ENCODE measurements at places on chromosomes 2 and 18.

- no peak for DNase-seq
Observed at GRCh38 chr2:105772362-105772761, 27.6 kb downstream of the NCK2 start.

DNA sequence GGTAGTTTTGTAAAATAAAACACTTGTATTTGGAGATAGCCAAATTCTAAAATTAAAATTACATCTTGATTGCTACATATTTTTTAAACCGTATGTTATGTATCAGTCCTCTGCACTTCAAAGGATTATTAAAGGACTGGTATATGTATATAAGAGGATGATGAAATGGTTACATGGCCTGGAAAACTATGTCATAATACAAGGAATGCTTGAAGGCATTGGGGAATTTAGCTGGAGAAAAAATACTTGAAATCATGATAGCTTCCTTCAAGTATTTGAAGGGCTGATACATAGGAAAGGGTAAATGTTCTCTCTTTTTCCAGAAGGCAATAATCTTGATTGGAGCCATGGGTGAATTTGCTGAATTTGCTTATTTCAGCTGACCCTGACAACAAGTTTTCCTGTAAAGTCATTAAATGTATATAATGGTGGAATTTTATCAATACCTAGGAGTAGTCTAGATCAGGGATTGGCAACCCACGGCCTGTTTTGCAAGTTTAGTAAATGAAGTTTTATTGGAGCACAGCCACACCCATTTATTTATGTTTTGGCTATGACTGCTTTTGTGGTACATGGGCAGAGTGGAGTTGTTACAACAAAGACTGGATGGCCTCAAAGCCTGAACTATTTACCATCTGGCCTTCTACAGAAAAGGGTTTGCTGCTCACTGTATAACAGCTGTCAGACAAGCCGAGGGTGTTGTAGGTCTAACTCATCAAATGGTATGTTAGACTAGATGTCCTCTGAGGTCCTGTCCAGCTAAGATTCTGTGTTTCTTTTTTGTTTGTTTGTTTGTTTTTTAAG lies 34.4 kb downstream of the ACYP2 start:
- DNase-seq = no peak

DNA sequence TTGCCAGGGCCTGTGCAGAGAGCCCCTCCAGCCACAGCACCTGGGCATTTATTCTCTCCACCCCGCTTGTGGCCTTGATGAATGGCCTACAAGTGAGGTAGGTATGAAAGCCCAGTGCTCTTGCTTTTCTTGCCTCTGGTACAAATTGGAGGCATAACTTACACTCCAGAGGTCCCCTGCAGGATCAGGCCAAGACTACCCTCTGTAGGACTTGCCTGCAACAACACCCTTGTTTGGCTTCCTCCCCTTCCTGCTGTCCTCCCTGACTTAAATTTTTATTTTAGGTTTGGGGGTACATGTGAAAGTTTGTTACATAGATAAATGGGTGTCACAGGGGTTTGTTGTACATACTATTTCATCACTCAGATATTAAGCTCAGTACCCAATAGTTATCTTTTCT lies 95.7 kb downstream of the CDC42EP3 start:
- no peak for DNase-seq

GRCh38 chr2:28442328-28442727 lies 49.7 kb downstream of the FOSL2 start:
- DNase-seq = no peak

DNA sequence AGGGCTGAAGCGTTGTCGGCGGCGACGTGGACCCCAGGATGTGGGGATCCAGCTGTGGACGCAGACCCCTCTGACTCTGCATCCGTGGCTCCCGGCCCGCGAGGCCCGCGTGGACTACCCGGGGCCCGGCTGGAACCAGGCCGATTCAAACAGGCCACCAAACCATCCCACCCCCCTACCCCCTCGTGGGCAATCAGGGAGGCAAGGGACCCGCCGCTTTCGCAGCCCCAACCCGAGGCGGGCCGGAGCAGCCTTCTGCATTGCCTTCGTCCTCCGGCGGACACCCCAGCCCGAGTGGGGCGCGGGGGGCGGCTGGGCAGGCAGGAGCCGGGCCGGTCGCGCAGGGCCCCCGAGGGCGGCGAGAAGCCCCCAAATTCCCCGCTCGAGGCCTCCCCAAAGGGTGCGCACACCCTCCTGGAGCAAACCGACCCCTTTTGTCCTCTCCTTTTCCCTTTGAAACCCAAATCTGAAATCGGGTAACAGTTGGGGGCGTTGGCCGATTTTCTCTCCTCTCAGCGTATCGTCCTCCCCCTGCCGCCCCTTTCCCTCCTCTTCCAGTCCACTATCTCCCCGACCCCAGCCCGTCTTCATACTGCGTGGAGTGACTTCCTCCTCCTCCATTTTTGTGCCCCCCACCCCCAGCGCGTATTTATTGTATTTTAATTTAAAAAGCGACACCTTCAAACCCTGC lies 7.4 kb downstream of the SP9 start:
- DNase-seq = no peak

DNA sequence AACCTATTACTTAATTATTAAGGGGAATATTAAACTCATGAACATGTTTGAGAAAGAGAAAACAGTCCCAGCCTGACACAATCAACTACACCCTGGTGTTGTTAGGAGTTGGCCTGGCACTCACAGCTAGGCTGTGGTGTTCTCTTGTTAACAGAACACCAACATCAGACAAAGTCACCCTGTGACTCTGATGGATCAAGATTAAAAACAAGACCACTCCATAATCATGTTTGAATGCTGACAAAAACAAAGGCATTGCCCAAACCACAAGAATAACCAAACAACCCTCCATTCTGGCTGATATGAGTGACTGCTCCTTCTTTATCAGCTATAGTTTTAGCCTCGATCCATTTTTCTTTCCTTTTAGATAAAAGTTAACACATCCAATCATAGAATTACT lies 3.0 kb downstream of the BOLL start:
- DNase-seq = no peak

GRCh38 chr2:172285010-172285621 lies 142.3 kb upstream of the ITGA6 start:
- DNase-seq = peak; percentile 88

GRCh38 chr2:96916156-96916630 lies 46.3 kb upstream of the SEMA4C start:
- no peak for DNase-seq

GRCh38 chr2:234548695-234549420 lies 52.0 kb upstream of the ARL4C start:
- no peak for DNase-seq

DNA sequence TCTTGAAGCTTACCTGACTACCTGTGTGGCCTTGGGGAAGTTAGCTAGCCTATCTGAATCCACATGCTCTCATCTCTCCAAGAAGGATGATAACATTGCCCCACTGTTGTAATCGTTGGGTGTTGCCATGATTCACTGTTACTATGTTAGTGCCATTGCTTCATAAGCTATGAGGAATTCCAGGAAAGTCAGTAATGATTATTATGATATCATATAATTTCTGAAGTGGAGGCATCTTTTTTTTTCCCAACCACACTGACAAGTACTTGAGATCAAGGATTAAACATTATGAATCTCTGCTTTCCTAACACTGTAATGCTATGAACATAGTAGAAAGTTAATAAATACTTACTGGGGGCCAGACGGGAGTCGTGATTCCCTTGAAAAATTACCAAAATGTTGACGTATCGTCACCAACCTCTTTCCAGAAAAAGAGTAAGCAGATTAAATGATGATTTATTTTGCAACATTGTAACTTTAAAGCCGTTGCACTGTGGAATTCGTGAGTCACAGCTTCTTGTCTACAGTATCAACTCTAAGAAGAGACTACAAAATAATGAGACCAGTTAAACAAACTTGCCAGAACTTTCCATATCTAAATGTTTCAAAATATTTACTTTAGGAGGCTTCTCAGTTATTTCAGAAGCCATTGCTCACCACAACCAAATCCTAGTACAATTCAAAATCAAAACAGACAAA lies 459.9 kb downstream of the PIK3C3 start:
- DNase-seq = peak; percentile 15

DNA sequence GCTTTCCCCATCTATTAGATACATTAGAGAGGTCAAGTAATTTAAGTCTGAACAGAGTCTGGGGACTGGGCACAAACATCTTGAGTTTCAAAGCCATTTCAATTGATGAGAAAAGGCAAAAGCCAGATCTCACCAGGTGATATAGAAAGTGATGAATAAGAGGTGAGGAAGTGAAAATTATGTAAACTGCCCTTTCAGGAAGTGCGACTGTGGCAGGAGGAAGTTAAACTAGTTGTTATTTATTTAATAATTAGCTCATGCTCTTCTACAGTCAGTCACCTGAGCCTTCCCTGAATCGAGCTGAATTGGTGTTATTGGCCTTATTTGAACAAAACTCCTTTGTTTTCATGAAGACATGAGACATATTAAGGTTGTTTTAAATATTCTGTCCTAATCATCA lies 115.1 kb downstream of the CDH20 start:
- no peak for DNase-seq

DNA sequence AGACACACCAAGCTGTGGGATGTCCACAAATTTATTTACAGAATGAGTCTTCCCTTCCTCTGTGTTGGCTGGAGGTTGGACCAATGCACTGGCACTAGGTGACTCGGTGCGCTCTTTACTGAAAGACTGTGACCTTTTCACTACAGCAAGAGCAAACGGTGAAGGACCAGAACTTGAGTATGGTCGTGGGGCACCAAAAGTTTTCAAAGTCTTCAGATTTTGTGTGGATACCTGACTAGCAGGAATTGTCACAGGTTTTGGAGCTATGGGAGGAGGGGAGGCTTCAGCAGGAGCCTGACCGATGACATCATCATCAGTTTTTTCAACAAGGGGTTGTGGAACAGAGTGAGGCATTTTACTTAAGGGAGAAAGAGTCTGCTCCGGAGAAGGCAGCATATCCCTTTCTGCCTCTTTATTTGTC lies 73.0 kb upstream of the GRB14 start:
- no peak for DNase-seq

DNA sequence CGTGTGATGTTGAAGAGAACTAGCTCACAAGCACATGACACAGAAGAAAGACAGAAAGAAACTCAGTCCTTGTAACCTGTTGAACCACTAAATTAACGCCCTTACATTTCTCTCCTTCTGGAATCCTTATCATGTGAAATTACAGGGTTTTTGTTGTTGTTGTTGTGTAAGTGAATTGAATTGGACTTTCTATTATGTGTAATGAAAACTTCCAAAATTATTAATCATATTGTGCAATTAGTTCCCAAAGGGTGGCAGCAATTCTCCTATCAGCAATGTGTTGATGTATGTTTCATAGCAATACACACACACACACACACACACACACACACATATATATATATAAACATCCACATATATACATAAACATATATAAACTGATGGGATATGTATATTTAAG lies 402.2 kb upstream of the TCF4 start:
- DNase-seq = no peak

GRCh38 chr2:28683100-28683706 lies 68.4 kb upstream of the PPP1CB start:
- DNase-seq = peak; percentile 56

DNA sequence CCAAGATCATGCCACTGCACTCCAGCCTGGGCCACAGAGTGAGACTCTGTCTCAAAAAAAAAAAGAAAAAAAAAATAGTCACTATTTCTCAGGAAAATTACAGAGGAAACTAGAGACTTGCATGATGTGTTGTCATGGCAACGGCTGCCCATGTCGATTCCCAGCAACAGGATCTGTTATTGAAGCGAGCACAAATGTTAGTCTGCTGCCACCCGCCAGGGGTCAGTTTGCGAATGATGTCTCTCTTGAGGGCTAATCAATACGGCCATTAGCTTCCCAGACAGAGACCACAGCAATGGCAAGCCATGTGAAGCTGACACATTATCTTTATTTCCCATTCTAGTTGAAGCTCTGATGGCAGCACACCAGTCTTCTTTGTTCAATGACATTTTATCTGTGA lies 32.4 kb upstream of the ACYP2 start:
- no peak for DNase-seq

GRCh38 chr18:32301361-32301760 lies 111.5 kb downstream of the MEP1B start:
- DNase-seq = no peak

DNA sequence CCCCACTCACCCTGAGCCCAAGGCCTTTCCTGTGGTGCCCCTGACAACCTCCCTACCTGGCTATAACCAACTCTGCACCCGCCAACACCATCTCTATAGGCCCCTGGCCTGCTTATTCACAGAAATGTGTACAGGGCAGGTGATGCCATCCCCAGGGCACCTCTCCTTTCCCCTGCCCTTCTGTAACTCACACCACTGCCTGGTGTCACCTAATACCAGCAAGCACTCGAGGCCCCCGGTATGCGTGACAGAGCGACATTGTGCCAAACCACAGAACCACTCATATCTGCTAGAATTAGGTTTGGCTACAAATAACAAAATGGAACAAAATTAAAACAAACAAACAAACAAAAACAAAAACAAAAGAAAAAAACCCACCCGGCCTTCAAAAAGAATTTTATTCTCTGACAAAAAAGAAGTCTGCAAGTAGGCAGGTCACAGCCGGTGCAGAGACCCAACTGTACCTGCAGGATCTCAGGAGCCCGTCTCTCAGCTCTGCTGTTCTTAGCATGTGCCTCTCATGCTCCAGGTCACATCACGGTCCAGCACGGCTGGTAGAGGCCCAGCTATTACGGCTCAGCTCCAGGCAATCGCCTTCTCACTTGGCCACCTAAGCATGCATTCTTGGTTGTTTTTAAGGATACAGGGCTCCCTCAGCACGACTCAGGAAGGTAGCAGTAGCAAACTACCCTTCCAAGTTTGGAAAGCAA lies 51.4 kb downstream of the FAM178B start:
- DNase-seq = no peak

DNA sequence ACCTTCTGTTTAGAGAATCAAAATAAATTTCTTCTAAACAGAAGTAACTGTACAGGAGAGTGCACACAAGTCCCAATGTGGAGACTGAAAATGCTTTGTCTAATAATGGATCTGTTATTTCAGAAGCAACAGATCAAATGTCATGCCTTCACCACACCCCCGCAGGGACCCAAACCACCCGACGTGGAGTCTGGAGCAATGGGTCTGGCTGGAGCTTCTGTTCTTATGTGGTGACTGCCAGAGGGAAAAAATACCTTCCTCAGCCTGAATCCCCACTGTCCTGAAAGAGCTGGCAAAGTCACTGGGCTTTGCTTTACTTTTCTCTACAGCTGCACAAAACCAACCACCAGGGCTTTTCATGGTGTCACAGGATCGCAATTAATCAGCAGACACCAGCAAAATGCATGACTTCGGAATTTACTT lies 119.0 kb upstream of the ZFP36L2 start:
- no peak for DNase-seq

GRCh38 chr2:8515864-8516533 lies 165.9 kb upstream of the ID2 start:
- DNase-seq = no peak

- DNase-seq = no peak
Observed at GRCh38 chr18:32618546-32618945, 147.9 kb upstream of the GAREM1 start.

DNA sequence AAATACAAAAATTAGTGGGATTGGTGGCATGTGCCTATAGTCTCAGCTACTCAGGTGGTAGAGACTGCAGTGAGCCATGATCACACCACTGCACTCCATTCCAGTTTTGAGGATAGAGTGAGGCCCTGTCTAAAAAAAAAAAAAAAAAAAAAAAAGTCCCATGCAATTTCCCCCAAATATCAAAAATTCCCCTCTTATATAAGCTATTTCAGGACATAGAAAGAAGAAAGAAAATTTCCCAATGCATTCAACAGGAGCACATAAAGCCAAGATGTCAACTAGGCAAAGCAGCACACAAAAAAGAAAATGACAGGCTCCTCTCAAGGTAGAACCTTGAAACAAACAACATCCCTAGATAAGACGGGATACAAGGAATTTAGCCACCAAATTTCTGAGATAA lies 213.3 kb downstream of the TCF4 start:
- DNase-seq = no peak

GRCh38 chr2:125591954-125592353 lies 1064.0 kb upstream of the GYPC start:
- no peak for DNase-seq
